Dermis microvascular lymphatic vessel endothelial cell (primary cell): ENCODE measurements at places on chromosomes 12 and 14. TPM values are rescaled to one million over a fixed set of nuclear protein-coding genes. Genes with fewer than 3 reads are reported as not detected.
A peak's percentile ranks its signal among the peaks of the same experiment; 100 is the strongest.

- DNase-seq, result no peak
Observed at GRCh38 chr14:29518335-29518734, 409.3 kb downstream of the PRKD1 start.

The OASL gene
- 0.25 and 0.26 TPM in 2 replicates for total RNA-seq

GRCh38 chr12:11969437-11970154 lies 101.1 kb upstream of the BCL2L14 start:
- DNase-seq, result no peak

The SYCP3 gene
- total RNA-seq, result under 0.01 TPM in 1 of 2 replicates, not detected in the other

- DNase-seq, result no peak
Observed at GRCh38 chr14:103058164-103059055, 1.1 kb upstream of the CDC42BPB start.

GRCh38 chr12:120654656-120655055 lies 14.2 kb downstream of the CABP1 start:
- DNase-seq, result no peak

GRCh38 chr12:69534389-69534822 lies 50.9 kb upstream of the CCT2 start:
- peak; percentile 92 for DNase-seq

GRCh38 chr14:105304565-105304964 lies 3.8 kb upstream of the BRF1 start:
- DNase-seq, result no peak

- no peak for DNase-seq
Observed at GRCh38 chr14:24876996-24877395, 173.0 kb downstream of the STXBP6 start.

DNA sequence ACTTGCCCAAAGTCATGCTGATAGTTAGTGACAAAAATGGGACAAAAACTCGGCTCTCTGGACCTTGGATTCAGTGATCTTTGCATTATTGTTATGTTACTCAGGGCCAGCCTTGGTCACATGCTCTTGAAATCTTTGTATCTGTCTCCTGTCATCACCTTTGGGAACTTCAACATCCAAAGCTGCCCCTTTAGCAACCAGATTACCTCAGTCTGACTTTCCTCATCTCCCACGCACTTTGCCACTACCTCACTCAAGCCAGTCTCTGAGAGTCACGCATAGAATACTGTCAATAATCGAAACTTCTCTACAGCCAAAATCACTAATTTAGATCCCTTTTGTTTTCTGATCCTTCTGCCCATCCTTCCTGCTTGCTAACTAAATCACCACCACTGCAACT lies 90.8 kb upstream of the DAAM1 start:
- DNase-seq, result no peak

The TAC3 gene
- not detected in 2 replicates for total RNA-seq

DNA sequence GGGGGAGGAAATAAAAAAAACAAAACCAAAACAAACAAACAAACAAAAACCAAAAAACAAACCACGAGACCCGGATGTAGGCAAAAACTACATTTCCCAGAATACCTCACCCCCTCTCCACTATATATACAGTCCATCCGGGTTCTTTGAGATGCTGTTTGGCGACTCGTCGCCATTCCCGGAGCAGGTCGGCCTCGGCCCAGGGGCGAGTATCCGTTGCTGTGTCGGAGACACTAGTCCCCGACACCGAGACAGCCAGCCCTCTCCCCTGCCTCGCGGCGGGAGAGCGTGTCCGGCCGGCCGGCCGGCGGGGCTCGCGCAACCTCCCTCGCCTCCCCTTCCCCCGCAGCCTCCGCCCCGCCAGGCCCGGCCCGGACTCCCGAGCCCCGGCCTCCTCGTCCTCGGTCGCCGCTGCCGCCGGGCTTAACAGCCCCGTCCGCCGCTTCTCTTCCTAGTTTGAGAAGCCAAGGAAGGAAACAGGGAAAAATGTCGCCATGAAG lies at the start of gene RNF10:
Gene RNF10 (plus strand): TSS at position 154 of the 500 bp plus-strand sequence. CDS start 456 bp downstream, outside the sequence.
- peak; percentile 83 for DNase-seq

The SIX6 gene
- total RNA-seq, result not detected in 2 replicates

The LRP1-AS gene
- not detected in 2 replicates for total RNA-seq

DNA sequence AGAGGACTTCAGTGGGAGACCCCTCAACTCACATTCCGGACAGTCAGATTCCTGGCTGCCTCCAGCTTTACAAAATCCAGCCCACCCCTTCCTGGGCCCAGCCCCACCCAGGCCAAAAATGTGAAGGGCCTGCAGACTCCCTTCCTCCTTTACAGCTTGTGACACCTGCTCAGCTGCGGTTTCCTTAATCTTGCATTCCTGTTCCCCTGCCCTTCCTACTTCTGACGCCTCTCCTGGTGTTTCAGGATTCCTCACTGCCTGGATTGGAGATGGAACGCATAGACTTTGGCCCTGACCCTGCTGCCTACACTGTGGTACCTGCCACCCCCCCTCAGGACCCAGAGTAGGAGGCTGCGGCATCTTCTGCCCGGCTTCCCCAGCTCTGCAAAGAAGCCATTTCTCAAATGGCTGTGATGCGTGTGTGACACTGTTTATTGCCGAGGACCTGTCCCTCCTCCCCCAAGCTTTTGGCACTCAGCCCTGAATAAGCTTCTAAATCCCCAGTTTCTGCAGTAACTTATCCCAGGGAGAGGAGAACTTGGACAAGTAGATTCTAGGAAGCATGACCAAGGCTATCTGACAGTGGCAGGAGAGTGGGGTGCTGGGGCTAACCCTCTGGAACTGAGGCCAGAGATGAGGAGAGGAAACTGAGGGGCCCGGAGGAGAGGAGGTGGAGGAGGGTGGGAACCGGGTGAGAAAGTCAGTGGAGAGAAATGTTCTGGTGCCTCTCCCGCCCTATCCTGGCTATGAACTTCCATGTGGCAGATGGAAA lies 24.9 kb upstream of the BCDIN3D start:
- no peak for DNase-seq

The PPP1R36 gene
- 0.38 and 0.39 TPM in 2 replicates for total RNA-seq

GRCh38 chr12:15544589-15544988 lies 222.3 kb downstream of the PTPRO start:
- no peak for DNase-seq

The SLCO1B1 gene
- not detected in 2 replicates for total RNA-seq

- peak; percentile 87 for DNase-seq
Observed at GRCh38 chr14:92549105-92549858, 35.7 kb downstream of the RIN3 start.
